ENCODE measurements at places on chromosomes 5 and 9.

- DNase-seq, result no peak
These were observed 374.8 kb downstream of the KIAA0825 start for GRCh38 chr5:94243612-94244011.

DNA sequence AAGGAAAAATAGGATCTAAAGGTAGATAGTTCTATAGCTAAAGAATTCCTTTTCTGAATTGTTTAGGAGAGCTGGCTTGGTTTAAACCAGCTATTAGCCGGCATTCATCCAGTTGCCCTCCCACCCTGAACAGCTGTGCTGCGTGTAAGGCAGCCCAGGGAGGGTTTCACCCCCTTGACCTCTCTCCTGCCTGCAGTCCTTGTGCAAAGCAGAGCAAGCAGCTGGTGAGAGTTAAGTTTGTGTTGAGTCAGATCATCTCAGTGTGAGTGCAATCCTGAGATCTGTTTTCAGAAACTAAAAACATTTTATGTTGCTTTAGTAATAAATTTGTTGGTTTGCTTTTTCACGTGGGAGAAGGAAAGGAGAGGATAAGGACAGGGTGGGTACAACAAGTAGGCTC, 13.0 kb downstream of the SLC25A25 start:
- no peak for DNase-seq

- DNase-seq, result no peak
These were observed 146.5 kb downstream of the CD180 start for GRCh38 chr5:67050125-67050524.

- no peak for DNase-seq
These were observed 100.6 kb downstream of the ANGPTL2 start for GRCh38 chr9:127021664-127022363.

GRCh38 chr9:94150890-94151650, 66.8 kb downstream of the PTPDC1 start:
- DNase-seq, result no peak

DNA sequence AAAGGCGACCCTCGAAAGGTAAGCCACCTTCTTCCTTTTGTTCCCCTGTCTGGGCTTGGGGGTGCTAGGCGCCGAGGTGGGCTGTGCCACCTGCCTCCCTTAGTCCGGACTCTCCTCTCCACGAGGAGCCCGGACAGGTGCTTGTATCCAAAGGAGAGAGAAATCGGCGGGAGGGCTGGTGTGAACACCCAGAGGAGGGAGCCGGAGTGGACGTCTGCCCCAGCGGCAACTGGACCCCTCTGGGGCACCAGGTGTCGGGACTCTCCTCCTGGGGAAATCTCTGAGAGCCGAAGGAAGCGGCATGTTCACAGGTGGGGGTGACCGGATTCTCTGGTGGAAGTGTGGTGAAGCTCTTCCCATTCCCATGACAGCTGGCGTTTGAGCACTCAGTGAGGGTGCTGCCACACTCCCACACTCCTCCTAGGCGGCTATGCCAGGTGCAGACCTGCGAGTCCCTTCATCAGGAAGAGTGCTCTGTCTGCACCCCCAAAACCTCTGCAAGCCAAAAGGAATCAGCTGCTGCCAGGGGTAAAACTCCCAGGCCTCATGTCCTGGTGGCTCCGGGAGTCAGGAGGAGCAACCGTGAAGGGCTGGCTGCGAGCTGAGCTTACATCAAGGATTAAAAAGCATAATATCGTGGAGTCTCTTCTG, 921 bp downstream of the KCNIP1 start:
- no peak for DNase-seq

Measured in T-cell (primary cell).